ENCODE measurements at places on chromosomes 4 and X.

- DNase-seq, result no peak
Measured at GRCh38 chr4:10629394-10629793, 55.2 kb downstream of the CLNK start.

DNA sequence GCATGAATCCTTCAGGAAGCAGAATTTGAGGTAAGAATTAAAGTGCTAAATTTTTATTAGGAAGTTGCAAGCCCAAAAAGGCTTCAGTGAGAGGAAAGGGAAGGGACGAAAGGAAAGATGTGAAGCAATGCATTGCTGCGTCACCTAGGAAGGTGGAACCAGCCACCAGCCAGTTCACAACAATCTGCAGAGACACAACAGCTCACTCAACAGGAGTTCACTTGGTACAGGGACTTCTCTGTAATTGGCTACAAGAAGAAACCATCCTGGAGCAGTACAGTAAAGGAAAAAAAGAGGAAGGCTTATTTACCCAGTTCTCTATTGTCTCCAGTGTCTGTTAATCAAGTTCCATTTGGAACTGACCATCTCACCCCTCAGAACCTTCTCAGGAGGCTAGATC, 157.6 kb downstream of the HNRNPD start:
- no peak for DNase-seq

DNA sequence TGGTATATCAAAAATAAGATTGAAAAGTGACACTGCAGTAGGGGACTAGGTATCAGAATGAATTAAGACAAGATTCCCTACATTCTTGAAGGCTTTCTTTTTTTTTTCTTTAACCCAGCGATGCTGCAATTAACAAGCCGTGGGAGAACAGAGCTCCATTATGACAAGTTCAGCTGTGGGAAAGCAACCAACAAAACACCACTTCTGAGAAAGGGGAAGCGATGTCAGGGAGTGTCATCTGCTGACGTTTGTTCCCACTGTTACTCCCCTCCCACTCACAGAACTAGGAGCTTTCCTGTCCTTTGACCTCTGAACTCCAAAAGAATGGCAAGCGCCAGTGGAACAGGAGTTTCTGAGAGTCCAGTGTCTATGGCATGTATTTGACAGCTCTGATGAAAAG, 90.2 kb upstream of the SLITRK2 start:
- DNase-seq, result no peak

DNA sequence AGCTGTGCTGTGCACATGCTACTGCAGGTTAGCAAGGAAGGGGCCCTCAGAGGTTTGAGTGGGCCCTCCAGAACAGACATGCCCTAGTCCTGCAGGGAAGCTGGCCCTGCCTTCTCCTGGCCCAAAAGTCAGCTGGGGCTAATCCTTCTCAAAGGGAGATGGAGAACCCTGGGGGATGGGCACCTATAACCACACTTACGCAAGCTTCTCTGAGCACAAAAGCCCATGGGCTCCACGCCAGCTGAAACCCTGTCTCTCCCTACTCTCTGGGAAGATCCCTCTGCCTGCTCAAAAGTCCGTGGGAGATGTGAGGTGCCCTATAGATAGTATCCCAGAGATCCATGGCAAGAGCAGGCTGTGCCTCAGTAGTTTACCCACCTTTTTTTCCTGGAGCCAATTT, 58.9 kb upstream of the DKK2 start:
- no peak for DNase-seq

GRCh38 chr4:10239982-10240654, 123.5 kb upstream of the WDR1 start:
- DNase-seq, result no peak

GRCh38 chrX:41189156-41189555, 103.9 kb downstream of the USP9X start:
- no peak for DNase-seq

DNA sequence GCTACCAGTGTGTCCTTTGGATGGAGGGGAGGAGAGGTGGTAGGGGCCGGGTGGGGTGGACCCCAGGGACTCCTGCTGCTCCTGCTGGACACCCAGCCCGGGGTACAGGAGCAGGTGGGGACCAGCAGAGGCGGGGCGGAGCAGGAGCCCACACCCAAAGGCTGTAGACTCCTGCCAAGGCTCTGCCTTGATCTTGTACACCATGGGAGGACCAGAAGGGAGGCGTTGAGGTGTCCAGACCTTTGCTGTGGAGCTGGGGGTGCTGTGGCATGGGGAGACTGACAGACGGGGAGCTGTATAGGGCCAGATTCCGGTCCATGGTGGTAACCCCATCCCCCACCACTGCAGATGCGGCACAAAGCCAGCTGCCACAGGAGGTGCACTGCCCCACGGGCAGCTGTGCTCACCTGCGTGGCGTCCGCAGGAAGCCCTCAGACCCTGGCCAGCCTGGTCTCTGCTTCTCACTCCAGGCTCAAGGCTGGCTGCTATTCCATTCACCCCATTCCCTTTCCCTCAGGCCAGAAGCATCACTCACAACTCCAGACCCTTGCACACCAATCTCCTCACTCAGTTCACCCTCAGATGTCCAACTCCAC, 5.0 kb upstream of the SLC26A1 start:
- DNase-seq, result no peak

DNA sequence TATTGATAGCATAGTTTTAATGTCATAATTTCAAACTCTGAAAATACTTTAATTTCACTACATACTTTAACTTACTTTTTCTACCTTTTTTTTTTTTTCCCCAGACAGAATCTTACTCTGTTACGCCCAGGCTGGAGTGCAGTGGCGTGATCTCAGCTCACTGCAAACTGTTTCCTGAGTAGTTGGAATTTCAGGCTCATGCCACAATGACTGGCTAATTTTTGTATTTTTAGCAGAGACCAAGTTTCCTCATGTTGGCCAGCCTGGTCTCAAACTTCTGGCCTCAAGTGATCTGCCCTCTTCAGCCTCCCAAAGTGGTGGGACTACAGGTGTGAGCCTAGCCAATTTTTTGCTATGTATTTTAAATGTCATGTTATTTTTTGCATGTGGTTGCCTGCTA, 741.6 kb downstream of the TRAM1L1 start:
- no peak for DNase-seq

GRCh38 chrX:39973810-39974209, 123.9 kb downstream of the BCOR start:
- no peak for DNase-seq

Data from GM12878 (cell line).